ENCODE measurements at places on chromosomes 16 and 17.

- no peak for DNase-seq
These were observed 36.4 kb downstream of the RHBDL3 start for GRCh38 chr17:32302037-32302436.

- DNase-seq = no peak
These were observed 127.8 kb downstream of the SSH2 start for GRCh38 chr17:29802246-29802645.

DNA sequence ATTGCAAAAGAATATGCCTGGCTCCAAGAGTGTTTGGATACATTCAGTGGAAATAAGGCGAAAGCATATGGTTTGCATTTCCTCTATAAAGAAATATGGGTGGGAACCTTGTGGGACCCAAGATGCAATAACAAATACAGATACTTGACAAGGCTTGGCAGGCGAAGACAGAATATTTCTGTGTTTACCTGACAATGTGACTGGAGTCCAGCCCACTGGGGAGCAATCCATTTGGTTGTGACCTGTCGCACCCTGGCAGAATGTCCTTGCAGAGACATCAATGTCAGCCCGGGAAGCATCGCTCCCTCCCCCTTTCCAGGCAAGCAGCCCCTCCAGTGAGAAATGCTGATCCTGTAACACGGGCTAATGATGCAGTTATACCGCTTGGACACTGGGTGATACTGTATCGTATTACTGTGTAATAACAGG is 296.6 kb downstream of the MAF start:
- DNase-seq = no peak

- no peak for DNase-seq
These were observed 454.1 kb upstream of the MAF start for GRCh38 chr16:80054647-80055046.

DNA sequence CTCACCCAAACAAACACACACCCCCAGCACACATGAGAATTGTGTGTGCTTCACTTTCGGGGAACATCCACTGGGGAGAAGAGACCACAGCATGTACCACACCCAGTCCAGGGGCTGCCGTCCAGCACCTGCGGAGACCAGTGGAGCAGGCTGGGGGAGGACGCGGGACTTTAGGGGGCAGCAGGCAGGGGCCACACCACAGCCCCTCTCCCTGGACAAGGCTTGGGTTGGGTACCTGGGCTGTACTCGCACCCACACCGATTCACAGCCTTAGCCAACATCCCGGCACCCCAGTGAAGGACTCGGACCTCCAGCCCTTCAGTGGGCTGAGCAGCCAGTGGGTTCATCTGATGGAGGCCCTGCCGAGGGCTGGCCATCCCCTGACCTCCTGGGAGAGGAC is 63.3 kb downstream of the RBFOX3 start:
- no peak for DNase-seq

DNA sequence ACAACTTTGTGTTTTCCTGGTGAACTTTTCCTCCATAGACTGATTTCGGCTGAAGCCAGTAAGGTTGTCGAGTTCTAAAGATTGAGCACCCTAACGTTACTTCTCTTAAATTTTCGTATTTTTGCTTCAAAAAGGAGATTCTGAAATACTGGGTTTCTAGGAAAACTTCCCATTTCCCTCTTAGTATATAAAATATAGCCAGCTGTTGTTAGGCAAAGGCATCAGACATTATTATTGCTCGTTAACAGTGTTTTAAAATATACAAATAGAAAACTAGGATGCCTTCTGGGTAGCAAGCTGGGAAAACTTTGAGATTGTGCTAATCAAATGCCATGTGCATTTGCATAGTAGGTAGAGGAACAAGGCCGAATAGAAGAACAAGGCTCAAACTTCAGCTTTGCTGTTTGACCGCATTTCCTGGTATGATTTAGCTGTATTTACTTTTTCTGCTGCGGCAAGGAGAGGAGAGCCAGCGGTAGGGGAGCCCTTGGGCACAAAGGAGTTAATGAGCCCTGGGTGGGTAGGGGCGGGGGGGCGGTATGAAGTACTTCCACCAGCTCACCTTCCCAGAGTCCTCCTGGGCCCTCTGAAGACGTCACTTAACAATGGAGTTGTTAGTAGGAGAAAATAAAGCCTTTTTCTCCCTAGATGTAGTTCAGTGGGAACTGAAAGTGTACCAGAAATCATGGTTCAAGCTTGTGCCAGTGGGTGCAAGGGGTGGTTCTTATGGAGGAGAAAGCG is 151.9 kb downstream of the MSI2 start:
- no peak for DNase-seq

DNA sequence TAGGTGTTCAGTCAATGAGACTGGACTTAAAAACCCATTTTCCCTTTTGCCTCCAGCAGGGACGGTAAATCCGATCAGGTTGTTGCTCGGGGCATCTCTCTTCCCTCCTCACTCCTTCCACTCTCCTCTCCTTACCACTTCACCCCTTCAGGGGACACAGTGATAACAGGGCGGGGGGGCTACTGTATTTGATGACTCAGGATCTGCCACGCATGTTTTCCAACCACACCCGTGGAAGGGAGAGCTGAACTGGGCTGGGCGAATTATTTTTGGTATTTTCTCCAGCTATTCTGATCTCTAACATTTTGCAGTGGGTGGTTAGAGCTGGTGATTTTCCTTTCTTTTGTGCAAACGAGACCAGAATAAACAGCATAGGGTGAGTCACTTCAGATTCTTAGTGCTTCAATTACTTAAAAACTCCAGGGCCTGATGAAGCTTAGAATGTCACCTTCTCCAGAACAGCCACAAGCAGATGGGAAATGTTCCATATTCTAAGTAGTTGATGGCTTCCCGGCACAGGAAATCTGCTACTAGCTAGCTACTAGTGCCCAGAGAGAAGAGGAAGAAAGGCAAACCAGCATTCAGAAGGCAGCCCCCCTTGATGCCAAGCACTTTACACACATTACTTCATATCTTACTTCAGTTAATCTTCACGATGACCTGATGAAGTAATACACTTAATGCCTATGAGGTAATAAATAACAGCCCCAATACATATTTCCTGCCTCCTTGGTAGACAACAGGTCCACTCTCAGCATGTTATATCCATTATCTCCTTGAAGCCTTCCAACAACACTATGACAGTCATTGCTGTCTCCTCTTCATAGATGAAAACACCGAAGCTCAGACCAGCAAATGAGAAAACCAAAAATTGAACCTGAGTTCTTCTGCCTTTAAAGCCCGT is 74.1 kb downstream of the ASIC2 start:
- DNase-seq = no peak

GRCh38 chr17:34435182-34435928 is 72.3 kb upstream of the CCL1 start:
- DNase-seq = no peak

DNA sequence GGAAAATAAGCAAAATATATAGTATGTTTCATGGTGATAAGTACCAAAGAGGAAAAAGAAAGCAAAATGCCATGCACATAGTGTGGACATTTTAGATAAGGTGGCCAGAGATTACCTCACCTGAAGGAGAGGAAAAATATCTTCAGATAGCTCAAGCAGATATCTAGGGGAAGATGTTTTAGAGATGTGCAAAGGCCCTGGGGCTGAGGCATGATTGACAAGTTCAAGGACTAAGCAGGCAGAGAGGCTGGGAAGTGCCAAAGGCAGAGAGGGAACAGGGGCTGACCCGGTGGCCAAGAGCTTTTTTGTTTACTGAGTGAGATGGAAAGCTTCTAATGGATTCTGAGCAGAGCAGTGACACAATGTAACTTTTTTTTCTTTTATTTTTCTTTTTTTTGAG is 4.4 kb upstream of the MT4 start:
- no peak for DNase-seq

GRCh38 chr17:52128721-52129120 is 29.8 kb downstream of the CA10 start:
- DNase-seq = no peak

DNA sequence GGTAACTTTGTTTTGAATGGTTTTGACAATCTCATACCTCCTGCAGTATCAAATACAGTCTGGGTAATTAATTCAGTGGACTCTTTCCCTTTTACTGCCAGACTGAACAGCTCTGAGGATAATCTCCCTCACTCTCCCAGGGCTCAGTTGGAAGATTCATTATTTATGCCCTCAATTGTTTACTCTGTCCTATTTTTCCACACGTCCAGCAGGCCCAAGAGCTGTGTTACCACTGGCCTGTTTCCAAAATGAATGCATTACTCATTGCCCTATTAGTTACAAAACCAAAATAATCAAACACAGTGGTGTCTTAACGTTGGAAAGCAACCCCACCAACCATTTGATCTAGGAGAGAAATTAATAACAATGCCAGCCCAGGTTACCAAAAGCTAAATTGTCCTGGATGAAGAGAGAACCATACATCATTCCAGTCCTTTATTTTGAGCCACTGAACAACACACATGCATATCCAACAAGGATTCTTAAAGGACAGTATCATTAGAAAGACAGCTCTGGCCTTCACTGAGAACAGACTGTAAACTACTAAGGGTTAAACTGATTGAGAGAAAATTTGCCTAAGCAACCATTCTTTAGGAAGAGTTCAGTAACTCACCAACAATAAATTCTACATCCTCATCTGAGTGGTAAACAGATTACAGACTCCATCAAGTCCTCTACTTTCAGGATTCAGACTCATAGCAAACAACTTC is 34.5 kb downstream of the FAM222B start:
- DNase-seq = peak; percentile 95

DNA sequence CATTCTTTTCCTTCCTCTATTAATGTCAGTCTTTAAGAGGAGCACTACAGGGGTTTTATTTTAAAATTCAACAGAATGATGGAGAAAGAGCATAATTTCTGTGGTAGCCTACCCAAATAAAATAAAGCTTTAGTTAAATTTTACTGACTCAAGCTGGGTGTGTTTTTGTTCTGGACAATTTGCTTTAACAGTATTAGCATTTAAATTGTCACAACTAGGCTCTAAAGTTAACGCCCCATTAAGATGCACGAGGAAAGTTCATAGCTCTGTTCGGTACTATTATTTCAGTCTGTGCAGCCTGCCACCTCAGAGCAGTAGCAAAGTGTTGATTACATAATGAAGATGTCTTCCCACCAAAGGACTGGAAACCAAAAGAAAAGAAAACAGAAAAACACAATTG is 52.0 kb downstream of the CDK12 start:
- no peak for DNase-seq

- DNase-seq = no peak
These were observed 1493.1 kb downstream of the CDH11 start for GRCh38 chr16:63628812-63629211.

DNA sequence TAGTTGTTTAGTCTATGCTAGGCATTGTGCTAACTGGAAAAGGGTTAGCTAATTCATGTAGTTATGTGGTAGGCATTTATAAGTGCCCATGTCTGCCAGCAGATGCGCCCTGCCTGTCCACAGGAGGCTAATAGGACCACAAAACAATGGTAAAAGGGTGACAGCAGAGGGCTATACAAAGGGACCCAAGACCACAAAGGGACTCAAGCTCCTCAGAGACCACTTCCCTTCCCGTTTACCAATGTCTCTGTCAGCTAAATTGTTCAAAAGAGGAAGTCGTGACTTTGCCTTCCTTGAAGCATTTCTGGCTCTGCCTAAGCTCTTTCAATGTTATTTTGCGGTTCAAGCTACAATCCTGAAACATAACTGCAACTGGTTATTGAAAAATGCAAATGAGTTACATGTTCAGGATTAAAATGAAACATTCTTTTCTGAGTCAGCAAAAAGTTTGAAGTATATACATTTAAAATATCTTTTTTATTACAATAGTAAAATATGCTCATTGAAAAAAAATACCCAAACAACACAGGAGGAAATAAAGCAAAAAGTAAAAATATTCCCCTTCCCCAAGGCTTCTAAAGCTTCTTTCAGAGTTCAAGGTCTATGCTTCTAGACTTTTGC is 149.2 kb downstream of the MAF start:
- DNase-seq = no peak

- no peak for DNase-seq
These were observed 20.8 kb downstream of the C17orf67 start for GRCh38 chr17:56812901-56813388.

GRCh38 chr17:32995416-32996045 is 3.9 kb downstream of the SPACA3 start:
- DNase-seq = no peak

- DNase-seq = no peak
These were observed 97.1 kb downstream of the ITFG1 start for GRCh38 chr16:47363761-47364160.

- no peak for DNase-seq
These were observed 273.1 kb downstream of the CDH13 start for GRCh38 chr16:82899731-82900450.

GRCh38 chr17:67570797-67571196 is 146.9 kb upstream of the NOL11 start:
- no peak for DNase-seq

- DNase-seq = no peak
These were observed 8.6 kb downstream of the CEP95 start for GRCh38 chr17:64515419-64515818.

- no peak for DNase-seq
These were observed 227.6 kb downstream of the KATNIP start for GRCh38 chr16:27777527-27777926.

GRCh38 chr17:20967776-20968175 is 75.0 kb downstream of the USP22 start:
- DNase-seq = no peak

- DNase-seq = no peak
These were observed 6.9 kb downstream of the HERPUD1 start for GRCh38 chr16:56938664-56939513.

DNA sequence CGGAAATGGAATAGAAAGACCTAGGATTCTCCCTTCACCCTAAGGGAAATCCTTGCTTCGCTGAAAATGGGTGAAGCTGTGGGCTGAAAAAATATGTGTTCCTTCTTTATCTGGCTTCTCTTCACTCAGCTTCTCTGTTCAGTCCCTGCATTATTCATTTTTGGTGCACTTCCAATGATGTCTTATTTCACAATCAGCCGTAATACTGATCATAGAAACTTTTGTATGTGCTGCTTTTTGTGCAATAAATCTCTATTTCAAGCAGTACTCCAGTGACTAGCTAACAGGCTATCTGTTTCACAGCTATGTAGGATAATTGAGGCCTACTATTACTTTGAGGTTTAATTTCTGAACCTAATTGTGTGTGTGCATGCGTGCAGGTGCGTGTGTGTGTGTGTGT is 144.6 kb downstream of the FOXL1 start:
- DNase-seq = no peak

Data from M059J (cell line).